Activated naive CD4-positive, alpha-beta T cell treated with anti-CD3 and anti-CD28 coated beads, Interleukin-2, amount 50 U/mL, for 72 hours (primary cell): ENCODE measurements at places on chromosomes 11 and 22.

DNA sequence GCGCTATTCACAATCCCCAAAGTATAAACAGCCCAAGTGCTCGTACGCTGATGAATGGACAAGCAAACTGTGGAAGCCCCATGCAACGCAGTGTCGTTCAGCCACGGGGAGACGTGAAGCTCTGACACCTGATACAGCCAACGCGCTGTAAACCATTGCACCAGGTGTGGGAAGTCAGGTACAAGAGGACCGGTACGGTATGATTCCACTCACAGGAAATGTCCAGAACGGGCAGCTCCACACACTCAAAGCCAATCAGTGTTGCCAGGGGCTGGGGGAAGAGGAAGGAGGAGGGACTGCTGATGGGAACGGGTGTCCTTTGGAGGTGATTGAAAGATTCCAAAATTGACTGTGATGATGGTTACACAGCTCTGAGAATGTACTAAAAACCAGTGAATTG lies 64.5 kb downstream of the BRD1 start:
- no peak for DNase-seq

- DNase-seq = no peak
These were observed 1.4 kb downstream of the ZFTA start for GRCh38 chr11:63767267-63767564.

GRCh38 chr11:64114231-64114630 lies 51.7 kb downstream of the MACROD1 start:
- no peak for DNase-seq

DNA sequence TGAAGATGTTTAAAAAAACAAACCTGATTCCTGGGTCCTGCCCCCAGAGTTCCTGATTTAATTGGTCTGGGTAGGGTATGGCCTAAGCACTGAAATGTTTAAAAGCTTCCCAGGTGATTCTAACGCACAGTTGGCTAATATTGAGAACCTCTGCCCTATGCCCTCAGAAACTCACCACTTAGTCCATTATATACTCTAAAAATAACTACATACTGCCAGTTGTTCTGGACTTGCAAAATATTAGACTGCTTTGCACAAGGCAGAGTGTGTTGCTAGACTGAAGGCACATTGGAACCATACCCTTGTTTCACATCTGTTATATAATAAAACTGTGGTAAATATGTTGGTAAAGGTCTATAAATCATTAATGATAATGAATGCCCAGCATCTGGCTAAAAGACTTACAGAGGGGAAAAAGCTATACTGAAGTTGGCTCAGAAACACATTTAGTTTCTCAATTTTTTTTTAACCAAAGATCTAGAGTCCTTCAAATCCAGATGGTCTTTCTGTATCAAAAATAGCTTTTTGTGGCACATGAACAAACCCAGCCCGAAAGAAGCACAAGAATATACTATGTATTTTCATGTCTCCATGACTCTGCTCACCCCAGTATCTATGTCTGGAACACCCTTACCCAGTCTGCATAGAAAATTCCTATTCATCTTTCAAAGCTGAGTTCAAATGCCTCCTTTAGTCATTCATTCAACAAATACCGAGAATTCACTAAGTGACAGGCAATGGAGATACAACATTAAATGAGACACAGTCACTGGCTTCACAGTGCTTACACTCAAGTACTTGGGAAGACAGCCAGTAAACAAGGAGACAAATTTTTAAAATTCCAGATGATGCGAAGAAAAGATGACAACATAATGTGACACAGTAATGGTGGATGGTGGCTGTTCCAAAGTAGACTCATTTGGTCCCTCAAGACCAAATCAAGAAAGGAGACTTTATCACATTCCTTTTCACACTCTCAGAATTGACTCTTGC lies 44.1 kb downstream of the RBFOX2 start:
- no peak for DNase-seq

DNA sequence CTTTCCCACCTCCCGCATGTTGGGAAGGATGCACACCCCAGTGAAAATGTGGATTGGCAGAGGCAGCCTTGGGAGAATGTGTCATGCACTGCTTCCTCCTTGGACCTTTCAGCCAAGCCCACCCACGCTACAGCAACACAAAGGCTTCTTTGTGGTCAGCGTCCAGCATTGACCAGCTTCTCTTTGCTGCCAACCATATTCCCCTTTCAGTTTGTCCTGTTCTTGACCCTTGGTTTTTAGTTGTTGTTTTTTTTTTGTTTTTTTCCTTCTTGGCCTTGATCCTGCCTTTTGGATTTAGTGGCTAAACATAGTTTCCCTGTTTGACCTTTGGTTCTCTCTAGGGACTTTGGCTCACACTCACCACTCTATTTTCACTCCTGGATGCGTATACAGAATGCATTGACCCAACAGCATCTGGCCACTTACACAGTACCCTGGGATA lies 573.6 kb downstream of the INSC start:
- DNase-seq = no peak

GRCh38 chr11:71446150-71446549 lies 2.0 kb downstream of the DHCR7 start:
- DNase-seq = no peak

DNA sequence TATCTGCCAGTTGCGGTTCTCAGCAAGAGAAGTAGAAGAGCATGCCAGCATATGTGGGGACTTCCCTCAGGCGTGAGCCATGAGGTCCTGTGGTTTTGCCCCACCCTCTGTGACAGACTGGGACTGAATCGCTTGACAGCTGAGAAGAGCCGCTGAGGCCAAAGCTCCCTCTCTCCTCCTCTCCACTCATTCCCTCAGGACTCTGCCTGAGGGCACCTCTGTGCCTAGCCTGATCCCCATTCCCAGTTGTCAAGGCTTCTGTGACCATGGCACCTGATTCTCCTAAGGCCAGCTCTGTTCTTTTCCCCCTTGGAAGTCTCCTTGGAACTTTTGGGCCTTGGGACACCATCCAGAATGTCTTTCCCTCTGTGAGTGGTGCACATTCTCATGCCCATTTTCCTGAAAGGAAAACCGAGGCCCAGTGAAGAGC lies 27.0 kb downstream of the ART5 start:
- DNase-seq = peak; percentile 61

GRCh38 chr11:93736129-93736528 lies 5.2 kb downstream of the TAF1D start:
- DNase-seq = no peak

- no peak for DNase-seq
These were observed 193.9 kb downstream of the KIF18A start for GRCh38 chr11:27914080-27914479.

GRCh38 chr11:19577391-19577975 lies 135.2 kb upstream of the NAV2 start:
- no peak for DNase-seq

GRCh38 chr22:44307509-44308169 lies 5.1 kb downstream of the SHISAL1 start:
- DNase-seq = no peak

DNA sequence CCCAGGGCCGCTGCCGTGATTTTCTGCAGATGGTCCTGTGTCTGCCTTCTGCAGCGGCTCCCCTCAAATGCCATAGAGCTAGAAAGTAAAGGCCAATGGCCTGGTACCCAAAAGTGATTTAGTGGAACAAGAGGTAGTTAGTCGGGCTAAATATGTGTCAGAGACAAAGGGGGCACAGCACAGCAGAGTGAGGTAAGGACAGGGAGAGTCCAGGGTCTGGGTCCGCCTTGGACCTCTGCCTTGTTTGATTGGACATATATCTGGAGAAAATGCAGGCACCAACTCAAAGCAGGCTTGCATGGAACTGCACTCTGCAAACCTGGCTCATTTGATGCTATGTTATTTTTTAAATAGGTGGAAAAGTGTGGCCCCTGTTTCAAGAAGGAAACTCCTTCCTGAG lies 249.6 kb upstream of the B3GAT1 start:
- no peak for DNase-seq

DNA sequence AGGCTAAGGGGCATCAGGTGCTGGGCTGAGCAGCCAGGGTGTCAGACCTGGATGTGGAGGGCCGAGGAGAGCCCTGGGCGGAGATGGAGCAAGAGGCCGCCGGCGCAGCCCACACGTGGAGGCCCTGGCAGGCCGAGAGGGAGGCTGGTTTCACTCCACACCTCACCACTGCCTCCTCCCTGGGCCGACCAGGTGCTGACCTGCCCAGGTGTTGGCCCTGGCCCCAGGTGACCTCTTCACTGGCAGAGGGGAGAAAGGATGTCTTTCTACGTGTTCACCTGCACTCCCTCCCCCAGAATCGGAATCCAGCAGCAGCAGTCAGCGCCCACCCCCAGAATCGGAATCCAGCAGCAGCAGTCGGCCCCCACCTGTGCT lies 781 bp downstream of the ANO9 start:
- no peak for DNase-seq

- DNase-seq = no peak
These were observed 67.7 kb downstream of the IGLL5 start for GRCh38 chr22:22955276-22955798.

DNA sequence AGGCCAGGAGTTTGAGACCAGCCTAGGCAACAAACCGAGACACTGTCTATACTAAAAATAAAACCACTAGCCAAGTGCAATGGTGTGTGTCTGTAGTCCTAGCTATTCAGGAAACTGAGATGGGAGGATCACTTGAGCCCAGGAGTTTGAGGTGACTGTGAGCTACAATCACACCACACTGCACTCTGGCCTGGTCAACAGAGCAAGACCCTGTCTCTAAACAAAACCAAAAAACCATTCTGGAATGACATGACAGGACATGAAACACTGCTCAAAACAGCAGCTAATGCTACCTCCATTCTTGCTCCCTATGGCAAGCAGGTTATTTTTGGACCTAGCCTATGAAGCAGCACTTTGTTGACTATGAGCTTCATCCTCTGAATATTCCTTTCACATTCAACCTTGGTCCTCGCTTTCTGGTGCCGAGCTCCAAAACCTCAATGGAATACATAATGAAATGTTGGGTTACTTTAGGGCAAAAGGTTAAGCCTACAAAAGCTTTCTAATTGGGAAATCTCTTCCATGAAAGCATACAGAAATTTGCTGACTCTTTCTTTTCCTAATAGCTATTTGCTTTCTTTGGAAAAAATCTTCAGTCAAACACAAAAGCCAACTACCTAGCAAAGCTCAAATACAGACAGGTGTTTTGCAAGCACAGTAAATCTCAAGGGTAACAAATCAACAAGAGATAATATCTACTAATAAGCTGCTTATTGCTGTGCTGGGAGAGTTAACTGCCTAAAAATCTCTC lies 21.1 kb downstream of the SIK3 start:
- no peak for DNase-seq
